ENCODE measurements at places on chromosomes 3 and 15.

DNA sequence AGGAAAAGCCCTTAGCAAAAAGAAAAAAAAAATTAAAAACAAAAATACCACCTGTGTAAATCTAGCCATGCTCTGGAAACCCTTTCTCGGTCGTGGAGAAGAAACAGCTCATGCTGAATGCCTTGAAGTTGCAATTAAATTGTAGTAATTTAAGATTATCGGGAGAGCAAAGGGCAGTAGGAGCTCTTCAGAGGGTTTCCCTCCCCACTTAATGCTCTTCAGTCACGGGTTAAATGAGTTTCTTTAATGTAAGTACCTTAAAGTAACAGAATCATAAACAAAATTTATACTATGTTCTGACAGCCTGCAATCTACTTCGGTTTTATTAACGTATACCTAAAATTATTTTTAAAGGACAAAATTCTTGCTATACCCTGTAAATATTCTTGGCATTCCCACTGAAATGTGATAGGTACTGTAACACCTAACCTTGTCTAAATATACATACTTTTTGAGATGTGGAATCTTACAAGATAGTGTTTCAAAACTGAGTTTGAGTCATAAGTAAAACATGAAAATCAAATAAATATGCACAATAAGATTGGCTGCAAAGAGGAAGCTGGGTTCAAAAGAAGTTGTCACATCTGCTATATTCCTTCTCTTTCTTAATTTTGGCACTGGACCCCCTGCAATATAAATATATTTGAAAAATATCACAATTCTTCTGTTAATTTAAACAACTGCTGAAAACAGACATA, 5.3 kb downstream of the FOXP1 start:
- DNase-seq = no peak

- DNase-seq = no peak
Observed at GRCh38 chr3:188701485-188701969, 470.2 kb upstream of the TPRG1 start.

DNA sequence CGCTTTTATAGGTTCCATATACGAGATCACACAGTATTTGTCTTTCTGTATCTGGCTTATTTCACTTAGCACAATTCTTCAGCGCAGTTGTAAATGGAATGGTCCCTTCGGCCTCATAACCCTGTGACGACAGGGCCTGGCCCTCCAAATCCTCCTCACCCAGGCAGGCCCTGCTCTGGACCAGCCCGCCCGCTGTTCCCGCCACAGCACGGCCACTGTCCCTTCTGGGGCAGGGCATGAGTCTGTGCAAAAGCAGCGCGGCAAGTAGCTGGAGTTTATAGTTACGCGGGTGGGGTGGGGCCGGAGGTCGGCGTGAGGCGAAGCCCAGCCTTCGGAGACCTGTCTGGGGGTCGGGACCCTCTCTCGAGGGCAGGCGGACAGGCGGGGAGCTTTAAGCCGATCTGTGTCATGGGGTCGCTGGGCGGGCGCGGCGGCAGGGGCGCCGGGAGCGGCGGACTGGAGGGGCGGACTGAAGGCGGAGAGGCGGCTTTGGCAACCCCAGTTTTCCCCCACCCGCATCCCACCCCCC, 543 bp downstream of the ARPIN start:
- DNase-seq = no peak

DNA sequence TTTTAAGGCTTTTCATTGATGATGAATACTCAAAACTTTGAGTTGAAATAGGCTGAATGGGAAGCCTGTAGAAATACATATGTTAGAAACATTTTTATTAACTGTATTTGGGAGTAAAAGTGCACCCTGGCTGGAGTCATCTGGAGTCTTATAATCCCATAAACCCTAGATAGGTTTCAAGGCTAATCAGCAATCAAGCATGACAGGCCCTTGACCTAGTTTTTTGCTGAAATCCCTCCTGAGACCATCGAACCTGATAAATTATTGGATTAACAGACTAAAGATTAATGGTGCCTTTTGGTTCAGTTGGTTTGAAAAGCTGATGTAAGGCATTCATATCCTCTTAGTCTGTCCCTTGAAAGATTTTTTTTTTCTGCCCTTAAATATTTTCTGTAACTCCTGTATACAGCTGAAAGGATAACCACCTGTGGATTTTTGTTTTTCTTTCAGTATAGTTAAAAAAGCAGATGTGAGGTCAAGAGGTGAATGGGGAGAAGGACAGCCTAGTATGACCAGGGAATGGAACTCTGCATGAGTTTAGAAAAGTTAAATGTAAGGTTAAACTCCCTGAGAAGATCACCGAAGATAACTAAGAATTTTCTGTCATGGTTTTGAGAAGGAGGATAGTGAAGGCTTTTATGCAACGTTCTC, 69.4 kb upstream of the STXBP5L start:
- DNase-seq = no peak

DNA sequence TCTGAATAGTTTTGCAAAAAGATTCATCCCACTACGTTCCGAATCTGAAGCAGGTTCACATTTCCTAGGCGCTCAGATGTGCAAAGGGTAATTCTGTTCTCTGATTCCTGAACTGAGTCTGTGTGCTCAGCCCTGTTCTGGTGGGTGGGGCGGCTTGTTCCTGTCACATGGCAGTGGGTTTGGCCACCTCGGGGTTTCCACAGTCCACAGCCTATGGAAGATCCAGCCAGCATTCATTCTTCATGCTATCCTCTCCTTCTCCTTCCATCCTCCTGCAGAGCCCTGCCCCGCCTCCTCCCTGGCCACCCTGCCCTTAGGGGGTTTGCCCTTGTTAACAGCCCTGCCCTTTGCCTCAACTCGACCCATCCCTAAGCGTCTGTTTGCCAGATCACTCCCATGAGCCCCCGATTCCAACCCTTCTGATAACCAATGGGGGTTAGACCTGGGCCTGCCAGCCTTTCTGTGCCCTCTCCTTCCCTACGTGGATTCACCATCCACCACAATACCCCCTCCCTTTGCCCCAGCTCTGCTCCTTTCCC, 31.0 kb downstream of the PRR20G start:
- no peak for DNase-seq

DNA sequence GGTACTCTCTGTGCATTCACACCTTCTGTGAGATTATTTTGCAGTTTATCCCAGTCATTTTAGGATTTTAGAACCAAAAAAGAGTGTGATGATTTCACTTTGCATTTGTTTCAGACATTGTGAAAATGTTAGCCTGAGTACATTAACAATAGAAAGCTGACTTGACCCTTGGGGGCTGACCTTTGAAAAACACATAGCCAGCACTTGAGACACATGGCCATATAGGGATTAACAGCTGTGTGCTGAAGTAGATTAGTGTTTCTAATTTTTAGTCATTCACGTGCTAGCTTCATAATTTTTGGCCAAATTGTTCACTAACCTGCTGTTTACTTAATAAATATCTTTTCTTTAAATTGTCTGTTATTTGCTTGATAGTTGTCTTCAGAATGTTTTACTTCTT, 3.5 kb downstream of the FEM1B start:
- DNase-seq = no peak

GRCh38 chr3:89303701-89304100, 196.3 kb downstream of the EPHA3 start:
- no peak for DNase-seq

DNA sequence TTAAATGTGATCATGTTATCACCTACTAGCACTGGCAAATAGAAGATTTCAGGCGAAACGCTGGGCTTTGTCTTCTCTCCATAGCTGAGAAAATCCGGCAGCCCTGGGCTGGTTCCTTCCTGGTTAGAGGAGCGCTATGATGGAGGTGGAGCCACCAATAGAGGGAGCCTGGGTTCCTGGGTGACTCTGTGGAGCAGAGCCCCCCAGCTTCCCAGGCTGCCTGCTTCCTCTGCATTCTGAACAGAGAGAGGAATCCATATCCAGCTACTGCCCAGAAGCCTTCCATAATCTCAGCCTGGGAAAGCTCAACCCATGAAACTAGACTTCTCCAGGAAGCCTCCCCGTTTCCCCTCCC, 32.6 kb upstream of the IQSEC1 start:
- no peak for DNase-seq

DNA sequence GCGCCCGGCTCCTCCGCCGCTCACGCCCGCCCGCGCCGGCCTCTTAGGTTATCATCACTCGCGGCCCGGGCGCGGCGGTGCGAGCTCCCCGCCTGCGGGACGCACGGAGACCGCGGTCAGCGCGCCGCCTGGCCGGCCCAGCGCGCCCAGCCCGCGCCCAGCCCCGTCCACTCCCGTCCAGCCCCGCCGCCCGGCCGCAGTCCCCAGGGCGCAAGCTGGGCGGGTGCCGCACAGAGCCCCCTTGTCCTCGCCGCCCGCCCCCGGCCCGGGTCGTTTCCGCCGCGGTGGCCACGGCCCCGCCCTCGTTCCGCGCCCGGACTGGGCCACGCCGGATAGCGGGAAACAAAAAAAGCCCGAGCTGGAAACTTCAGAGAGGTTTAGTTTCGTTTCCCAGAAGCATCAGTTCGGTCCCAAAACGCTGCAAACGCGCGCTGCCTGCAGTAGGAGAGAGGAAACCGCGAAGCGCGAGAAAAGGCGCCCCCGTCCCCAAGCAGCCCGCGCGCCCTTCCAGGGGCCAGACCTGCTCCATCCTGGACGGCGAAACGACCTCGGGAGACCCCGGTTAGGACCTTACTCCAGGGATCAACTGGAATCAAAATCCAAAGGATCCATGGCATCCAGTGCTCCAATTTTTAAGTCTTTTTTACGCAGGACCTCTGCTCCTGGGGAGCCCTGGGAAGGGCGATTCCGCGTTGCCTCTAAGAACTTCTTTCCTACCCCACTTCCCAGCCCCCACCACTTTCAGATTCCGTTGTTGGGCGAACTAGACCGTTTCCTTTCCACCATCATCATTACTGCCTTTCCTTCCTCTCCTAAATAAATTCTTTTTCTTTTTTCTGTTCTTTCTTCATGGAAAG, at the start of gene ATP10A:
Gene ATP10A, minus strand, starts transcription at position 217 of the 857 bp plus-strand sequence. CDS start 231 bp downstream, outside the sequence.
- DNase-seq = no peak

DNA sequence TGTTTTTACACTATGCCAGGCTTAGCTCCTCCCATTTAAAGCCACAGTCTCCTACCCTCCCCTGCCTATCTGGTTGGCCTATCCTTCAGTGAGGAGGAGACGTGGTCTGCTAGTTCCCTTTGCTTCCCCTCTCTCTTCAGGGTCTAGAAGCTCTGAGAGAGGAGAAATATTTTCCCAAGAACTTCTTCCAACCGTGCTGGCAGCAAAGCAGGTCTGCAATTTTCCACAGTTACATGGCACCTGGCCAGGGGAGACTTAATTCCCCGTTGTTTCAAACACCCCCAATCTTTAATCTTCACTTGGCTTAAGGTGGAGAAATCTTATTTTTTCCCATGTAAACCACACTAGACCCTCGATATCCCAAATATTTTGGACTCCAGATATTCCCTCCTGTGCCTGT, 149.5 kb upstream of the MCTP2 start:
- no peak for DNase-seq

GRCh38 chr15:39784125-39784524, 1.5 kb upstream of the FSIP1 start:
- DNase-seq = no peak

- DNase-seq = no peak
Observed at GRCh38 chr15:73681063-73681462, 3.1 kb upstream of the CD276 start.

GRCh38 chr3:55765398-55765797, 278.3 kb upstream of the WNT5A start:
- no peak for DNase-seq
